ENCODE measurements at places on chromosomes 6 and 20. TPM values are rescaled to one million over a fixed set of nuclear protein-coding genes. Genes with fewer than 3 reads are reported as not detected.

DNA sequence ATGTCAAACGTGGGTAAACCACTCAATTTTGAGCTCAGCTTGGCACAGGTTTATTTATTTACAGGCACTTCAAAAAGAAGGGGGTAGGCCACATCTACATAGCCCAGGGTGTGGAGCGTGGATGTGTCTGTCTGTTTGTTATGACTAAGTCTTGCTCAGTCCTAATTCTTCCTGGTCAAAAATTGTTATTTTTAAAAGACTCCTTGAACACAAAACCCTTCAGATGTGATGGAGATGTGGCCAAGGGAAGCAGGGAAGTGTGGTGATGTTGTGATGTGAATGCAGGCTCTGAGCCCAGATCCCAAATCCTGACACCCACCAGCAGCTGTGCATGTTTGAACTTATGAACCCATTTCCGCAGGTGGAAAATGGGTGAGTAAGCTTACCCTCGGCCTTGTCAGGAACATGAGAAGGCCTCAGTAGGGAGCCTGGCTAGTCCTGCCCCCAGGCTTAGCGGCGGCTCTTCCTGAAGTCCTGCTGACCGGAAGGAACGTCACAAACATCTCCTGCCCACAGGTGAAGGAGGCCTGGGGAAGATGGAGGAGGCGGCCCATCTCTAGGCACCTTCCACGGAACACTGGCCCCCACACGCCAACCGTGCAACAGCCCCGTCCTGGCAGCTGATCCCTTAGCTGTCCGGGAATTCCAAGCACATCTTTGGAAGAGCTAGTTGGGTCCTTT lies 119.7 kb downstream of the MYLK4 start:
- DNase-seq = no peak

FRK gene
- 5.8 TPM for polyA plus RNA-seq

- no peak for DNase-seq
These were observed 34.9 kb downstream of the RNF24 start for GRCh38 chr20:3980260-3981131.

ECT2L gene
- polyA plus RNA-seq = 0.27 TPM

GRCh38 chr6:40336940-40337760 lies 250.0 kb downstream of the LRFN2 start:
- DNase-seq = no peak

GRCh38 chr20:37991157-37991866 lies 41.9 kb downstream of the TTI1 start:
- DNase-seq = no peak

DNA sequence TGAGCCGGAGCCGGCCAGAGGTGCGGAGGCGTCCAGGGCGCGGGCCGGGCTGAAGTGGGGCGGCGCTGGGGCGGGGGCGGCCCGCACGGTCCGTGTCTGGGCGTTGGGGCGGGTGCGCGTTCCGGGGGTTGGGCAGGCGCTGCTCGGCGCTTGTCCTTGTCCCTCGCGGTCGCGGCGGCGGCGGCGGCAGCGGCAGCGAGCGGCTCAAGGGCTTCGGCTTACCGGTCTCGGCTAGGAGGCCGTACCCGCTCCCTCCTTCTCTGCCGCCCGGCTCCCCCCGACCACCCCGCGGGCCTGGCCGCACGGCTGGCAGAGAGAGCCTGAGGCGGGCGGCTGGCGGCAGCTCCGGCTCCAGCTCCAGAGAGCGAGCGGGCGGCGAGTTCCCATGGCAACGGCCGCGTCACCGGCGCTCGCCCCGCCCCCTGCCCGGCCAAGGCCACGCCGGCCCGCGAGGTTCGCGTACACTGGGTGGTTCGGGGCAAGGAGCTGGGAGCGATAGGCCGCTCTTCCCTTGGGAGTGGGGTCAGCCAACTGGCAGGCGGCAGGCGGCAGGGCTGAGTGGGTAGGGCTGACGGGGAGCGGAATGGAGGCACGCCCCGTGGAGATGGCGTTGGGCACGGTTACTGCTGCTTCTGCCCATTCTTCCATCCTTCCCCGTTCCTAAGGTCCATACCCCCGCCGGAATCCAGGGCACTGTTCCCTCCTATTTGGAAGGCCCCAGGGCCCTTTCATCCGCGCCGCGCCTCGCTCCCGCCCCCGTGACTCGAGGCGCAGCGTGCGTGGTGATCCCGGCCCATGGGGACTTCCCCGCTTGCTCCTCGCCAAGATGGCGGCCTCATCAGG lies at the start of gene LRRC73:
Gene LRRC73 (minus strand): TSS at position 363 of the 843 bp plus-strand sequence. CDS start 561 bp downstream, outside the sequence.
- DNase-seq = peak; percentile 62

GRCh38 chr6:44787254-44787834 lies 399.8 kb downstream of the CDC5L start:
- no peak for DNase-seq

DNA sequence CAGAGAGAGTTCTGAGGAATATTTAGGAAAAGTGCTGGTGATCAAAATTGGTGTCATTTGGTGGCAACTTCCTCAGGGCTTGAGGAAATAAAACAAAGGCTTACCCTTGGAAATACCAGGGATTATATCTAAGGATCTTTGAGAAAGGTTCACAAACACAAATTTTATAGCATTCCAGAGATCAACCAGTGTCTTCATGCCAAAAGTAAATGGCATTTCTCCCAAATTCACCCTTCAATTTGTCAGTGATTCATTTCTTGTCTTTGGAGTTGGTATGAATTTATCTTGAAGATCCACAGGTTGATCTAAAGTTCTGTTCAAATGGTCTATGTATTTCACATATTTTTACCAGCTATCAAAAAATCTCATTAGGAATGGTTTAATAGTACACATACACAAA lies 181.5 kb downstream of the FUT9 start:
- DNase-seq = no peak

CALHM4 gene
- 0.26 TPM for polyA plus RNA-seq

SOBP gene
- 16.0 TPM for polyA plus RNA-seq

- no peak for DNase-seq
These were observed 211.3 kb upstream of the RUNX2 start for GRCh38 chr6:45116714-45117410.

DNA sequence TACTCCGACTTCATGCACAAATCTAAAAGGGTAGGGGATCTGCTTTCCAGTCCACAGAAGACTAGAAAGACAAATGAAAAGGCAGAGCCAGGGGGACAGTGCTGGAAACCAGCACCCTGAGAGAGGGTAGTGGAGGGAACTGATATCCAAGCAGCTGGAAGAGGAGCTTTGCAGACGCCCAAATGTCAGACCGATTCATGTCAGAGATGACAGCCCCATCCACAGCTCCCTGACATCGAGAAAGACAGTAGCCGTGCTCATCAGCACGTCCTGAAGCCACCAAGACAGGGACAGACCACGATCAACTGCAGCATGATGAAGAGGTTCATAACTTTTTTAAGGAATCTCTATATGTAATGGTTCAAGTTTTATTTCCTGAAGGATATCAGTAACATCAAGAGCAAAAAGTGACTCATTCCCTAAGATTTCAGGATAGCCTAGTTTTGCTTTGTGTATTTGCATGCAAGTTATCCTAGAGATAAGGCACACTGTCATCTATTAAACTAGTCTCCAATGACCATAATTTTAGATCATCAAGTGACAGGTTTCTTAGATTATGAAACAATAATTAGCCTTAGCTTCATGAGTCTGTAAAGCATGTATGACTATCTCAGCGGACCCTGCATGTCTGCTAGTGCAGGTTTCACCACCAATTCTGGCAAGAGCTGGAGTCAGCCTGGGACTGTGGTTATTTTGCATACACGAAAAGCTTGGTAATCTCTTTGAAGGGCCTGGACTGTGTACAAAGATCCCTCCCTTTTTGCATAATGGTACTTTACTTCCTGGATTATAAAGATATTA lies 43.0 kb downstream of the PRDM1 start:
- no peak for DNase-seq

CTAGE9 gene
- polyA plus RNA-seq = not detected

DNA sequence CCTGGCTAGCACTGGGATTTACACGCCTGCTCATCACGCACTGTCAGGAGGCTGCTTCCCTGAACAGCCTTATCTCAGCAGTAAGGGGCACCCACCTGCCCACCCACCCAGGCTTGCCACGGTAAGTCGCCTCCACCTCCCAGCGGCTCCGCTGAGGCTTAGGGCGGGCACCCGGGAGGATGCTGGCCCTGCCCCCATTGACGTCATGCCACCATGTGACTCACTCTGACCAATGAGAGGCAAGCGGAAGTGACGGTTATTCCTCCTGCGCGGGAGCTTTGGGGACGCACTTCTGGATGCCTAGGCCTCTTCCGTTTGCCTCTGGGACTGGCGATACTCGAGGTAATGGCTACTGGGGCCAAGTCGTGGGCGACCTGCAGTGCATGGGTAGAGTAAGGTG lies 256.8 kb downstream of the QKI start:
- DNase-seq = no peak

GRCh38 chr20:55095745-55096400 lies 620.5 kb downstream of the DOK5 start:
- DNase-seq = no peak

DNA sequence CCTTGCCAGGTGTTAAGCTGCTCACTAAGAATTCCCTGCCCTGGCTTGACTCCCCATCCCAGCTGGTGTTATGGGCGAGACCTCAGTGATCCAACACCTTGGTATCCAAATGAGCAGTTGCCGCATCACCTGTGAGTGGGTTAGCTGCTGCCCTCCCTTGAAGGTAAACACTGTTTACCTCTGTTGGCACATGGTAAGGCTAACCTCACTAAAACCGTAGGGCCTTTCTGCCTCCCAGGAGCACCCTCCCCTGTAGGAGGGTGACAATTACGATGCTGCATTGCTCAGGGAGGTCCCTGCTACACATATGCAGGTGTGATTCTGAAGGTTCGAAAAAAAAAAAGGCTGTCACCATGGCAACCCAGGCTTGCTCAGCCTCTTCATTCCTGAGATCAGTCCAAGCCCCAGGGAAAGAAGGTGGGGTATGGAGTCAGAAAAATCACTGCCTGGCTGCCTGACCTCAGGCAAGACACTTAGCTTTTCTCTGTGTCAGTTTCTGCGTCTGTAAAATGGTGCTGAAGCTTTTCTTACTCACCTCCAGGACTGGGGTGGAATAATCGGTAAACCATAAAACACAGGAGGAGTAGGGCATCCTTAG lies 19.5 kb downstream of the PNPLA1 start:
- DNase-seq = no peak

DNA sequence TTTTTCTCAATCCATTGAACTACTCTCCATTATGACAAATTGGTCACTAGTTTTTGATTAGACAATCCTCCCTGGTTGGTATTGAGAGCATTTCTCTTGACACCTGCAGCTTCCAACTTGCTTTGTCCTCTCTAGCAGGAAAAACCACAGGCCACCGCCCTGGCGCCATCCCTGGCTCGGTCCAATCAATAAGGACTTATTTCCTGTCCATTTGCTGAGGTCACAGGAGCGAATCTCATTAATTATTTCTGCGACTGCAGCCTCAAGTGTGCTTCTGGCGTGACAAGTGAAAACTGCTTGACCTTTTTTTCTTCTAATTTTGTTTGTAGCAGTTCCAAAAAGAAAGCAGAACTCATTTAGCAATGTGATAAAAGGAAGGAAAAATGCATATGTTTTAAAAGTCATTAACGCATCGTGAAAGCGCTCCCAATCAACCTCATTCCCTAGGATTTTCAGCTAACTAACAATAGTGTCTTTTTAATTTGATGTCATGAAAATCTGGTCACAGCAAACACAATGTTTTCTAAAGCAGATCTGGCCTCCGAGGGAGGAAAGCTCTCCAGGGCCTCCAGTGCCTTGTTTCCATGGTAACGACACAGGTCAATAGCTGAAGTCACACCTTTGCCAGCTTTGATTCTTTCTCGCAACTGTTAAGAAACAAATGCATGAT lies 39.0 kb upstream of the BEND3 start:
- DNase-seq = no peak

MAP7 gene
- 30.0 TPM for polyA plus RNA-seq

HLA-DQA1 gene
- 4.5 TPM for polyA plus RNA-seq

TOX2 gene
- 1.2 TPM for polyA plus RNA-seq

TRDN gene
- polyA plus RNA-seq = 2.2 TPM

GRCh38 chr6:122476131-122476530 lies 4.5 kb upstream of the SERINC1 start:
- no peak for DNase-seq

- DNase-seq = no peak
These were observed 213.3 kb downstream of the AKAP7 start for GRCh38 chr6:131348572-131348971.

- DNase-seq = no peak
These were observed 747 bp upstream of the PTPRA start for GRCh38 chr20:2872459-2873009.

TSHZ2 gene
- 14.1 TPM for polyA plus RNA-seq

TRIM31 gene
- not detected for polyA plus RNA-seq

ANKRD66 gene
- not detected for polyA plus RNA-seq

GRCh38 chr20:3728354-3728753 lies 4.1 kb upstream of the HSPA12B start:
- no peak for DNase-seq

- DNase-seq = no peak
These were observed 402 bp downstream of the OSBPL2 start for GRCh38 chr20:62238569-62239277.

GRCh38 chr6:27251112-27251605 lies 3.7 kb downstream of the PRSS16 start:
- no peak for DNase-seq

- DNase-seq = no peak
These were observed 207.9 kb downstream of the GMPR start for GRCh38 chr6:16446273-16446672.

- DNase-seq = no peak
These were observed 1.2 kb downstream of the TCFL5 start for GRCh38 chr20:62860391-62860923.

GRCh38 chr6:169101036-169101805 lies 152.4 kb downstream of the THBS2 start:
- no peak for DNase-seq

DNA sequence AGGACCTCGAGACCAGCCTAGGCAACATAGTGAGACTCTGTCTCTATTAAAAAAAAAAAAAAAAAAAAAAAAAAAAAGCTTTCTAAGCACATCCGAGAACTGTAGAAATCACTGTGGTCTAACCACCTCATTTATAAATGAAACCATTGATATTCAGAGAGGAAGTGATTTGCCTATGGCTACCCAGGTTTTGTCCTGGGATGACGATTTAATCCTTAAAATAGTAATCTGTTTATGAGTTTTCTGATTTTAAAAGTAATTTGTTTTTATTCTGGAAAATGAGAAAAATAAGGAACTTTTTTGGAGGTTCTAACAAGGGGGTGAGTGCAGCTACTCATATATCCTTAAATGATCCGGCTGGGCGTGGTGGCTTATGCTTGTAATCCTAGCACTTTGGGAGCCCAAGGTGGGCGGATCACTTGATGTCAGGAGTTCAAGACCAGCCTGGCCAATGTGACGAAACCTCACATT lies 6.5 kb upstream of the BTN3A2 start:
- DNase-seq = no peak

- DNase-seq = no peak
These were observed 223.7 kb downstream of the ARHGAP18 start for GRCh38 chr6:129486327-129486726.

GRCh38 chr6:100751590-100751989 lies 129.5 kb downstream of the ASCC3 start:
- no peak for DNase-seq

LY6G6C gene
- not detected for polyA plus RNA-seq

MEP1A gene
- not detected for polyA plus RNA-seq
